CMK (cell line): ENCODE measurements at places on chromosomes 1 and 21.

- no peak for DNase-seq
Measured at GRCh38 chr1:50967416-50968157, 2.5 kb upstream of the CDKN2C start.

- no peak for DNase-seq
Measured at GRCh38 chr1:169697755-169698154, 13.7 kb downstream of the SELL start.

GRCh38 chr1:175232335-175232734, 39.8 kb upstream of the KIAA0040 start:
- no peak for DNase-seq

GRCh38 chr1:77900687-77901293, 12.4 kb downstream of the NEXN start:
- no peak for DNase-seq

- no peak for DNase-seq
Measured at GRCh38 chr1:198047913-198048312, 108.9 kb upstream of the NEK7 start.

DNA sequence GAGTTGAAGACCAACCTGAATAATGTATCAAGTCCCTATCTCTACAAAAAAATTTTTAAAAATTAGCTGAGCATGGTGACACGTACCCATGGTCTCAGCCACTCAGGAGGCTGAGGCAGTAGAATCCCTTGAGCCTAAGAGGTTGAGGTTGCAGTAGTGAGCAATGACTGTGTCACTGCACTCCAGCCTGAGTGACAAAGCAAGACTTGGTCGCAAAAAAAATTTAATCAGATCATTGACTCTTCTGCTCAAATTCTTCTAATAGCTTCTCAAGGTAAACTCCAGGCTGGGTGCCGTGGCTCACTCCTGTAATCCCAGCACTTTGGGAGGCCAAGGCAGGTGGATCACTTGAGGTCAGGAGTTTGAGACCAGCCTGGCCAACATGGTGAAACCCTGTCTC, 85.9 kb upstream of the PUM1 start:
- no peak for DNase-seq

- no peak for DNase-seq
Measured at GRCh38 chr1:69520326-69520725, 47.4 kb upstream of the LRRC7 start.

- DNase-seq: no peak
Measured at GRCh38 chr1:100122177-100122576, 10.6 kb downstream of the SASS6 start.

- DNase-seq: no peak
Measured at GRCh38 chr1:36343651-36344394, 20.4 kb upstream of the EVA1B start.

- no peak for DNase-seq
Measured at GRCh38 chr1:25624604-25625003, 8.0 kb downstream of the MAN1C1 start.

DNA sequence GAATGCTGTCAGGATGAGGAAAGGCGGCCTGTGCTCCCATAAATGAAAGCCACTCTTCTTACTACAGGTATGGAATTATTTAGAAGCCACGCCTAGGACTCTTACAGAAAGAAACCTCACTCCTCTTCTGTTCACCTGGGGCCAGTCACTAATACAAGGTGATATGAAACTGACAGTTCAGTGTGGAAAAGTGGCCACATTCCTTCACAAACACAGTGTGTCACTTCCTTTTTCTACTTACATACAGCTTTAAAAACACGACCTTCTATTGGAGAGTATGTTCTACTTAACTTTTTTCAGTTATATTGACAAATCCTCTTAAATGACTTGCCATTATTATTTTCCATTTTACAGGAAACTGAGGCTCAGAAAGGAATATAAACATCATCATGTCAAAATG, 163.1 kb downstream of the PCNX2 start:
- no peak for DNase-seq

DNA sequence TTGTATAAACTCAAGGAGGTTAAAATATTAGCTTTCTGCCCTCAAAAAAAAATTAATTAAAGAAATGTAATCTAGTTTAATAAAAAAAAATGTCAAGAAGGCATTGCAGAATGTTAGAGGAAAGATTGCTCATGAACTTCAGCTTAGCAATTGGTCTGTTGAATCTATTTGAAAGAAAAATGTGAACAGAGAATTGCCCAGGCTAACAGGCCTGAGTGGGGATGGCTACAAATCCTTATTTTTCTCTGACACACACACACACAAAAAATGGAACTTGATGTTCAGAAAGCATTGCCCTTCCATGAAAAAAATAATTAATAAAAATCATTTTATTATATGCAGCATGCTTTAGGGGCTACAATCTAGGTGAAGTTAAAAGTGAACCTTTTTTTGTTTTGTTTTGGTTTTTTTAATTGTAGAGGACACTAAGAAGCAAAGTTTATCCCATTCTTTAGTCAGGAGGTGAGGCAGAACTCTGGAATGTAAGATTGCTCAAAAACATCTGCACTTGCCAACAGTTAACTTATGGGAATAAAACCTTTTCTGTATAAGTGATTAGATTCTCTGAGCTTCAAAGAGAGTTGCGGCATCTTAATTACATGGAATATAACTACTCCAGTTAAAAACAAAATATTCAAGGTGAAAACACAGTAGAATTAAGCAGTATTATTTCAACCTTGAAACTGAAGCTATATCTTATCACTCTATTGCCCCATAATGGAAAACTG, 658.5 kb upstream of the ADGRL2 start:
- DNase-seq: no peak

GRCh38 chr1:60227601-60228000, 154.0 kb upstream of the C1orf87 start:
- DNase-seq: no peak

DNA sequence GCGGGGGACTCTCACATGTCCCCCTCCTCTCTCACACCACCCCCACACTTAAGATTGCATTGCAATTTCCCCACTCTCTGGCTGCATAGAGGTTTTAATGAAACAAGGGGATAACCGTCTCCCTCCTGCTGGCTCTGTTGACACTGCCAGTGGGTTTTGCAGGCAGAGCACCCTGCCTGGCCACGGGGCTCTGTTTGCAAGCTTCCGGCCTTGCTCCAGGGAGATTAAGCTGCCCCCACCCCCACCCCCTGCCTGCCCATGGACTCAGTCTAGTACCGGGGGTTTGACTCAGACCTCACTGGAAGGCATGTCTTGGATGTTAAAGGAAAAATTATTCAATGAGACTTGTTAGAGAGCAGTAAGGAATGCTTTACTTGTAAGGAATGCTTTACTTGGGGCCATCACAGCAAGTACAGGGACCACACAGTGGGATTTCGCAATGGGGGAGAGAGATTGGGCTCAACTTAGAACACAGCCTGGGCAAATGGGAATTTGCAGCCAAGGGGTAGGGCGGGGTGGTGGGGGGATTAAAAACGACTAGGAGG, 101.0 kb downstream of the AJAP1 start:
- no peak for DNase-seq

GRCh38 chr1:20462397-20462796, 23.6 kb downstream of the CAMK2N1 start:
- no peak for DNase-seq

DNA sequence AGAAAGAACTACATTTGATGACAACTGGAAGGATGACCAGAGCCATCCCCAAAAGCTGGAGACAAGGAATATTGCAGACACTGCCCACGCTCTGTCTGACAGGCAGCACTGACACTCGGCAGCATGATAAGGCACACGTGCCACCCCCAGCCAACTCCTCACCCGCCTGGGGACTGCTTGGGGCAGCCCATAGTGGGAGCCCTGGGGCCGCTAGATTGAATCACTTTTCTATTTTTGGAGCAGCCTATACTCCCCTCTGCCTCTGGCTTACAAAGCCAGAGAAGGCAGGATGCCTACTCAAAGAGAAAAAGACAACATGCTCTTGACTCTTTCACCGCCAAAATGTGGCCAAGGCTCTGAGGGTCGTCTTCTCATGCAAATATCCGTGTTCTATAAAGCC, 1.3 kb downstream of the SMG5 start:
- DNase-seq: no peak

- DNase-seq: no peak
Measured at GRCh38 chr1:1622788-1623094, 7.4 kb downstream of the MIB2 start.

- no peak for DNase-seq
Measured at GRCh38 chr1:23696335-23696989, 4.9 kb downstream of the RPL11 start.
